Stomach (tissue), 19 donors: ENCODE measurements at places on chromosomes 7 and 10. TPM values are rescaled to one million over a fixed set of nuclear protein-coding genes. Genes with fewer than 3 reads are reported as not detected.

NUP42 gene
- total RNA-seq = 49.6 TPM

SEC61A2 gene
- 14.7 TPM for total RNA-seq

CYP26A1 gene
- total RNA-seq = not detected

CPA2 gene
- 17.1 TPM for total RNA-seq

GSTO2 gene
- total RNA-seq = 5.7 TPM

ANXA11 gene
- 91.4 TPM for total RNA-seq

GSAP gene
- 35.3 TPM for total RNA-seq

AGAP4 gene
- 195 TPM for total RNA-seq

- H3K27me3 ChIP-seq = no peaks in the 10 kb centered on the region
- DNase-seq = no peak
- no peak overlapping the region for H3K4me3 ChIP-seq
- H3K4me1 ChIP-seq = no peaks in the 10 kb centered on the region
- no peaks in the 10 kb centered on the region for H3K36me3 ChIP-seq
- no peak overlapping the region for H3K27ac ChIP-seq
Observed at GRCh38 chr7:52154382-52154781, 837.8 kb upstream of the COBL start.

GRCh38 chr7:151599401-151600227, 79.9 kb upstream of the RHEB start:
- peak; percentile 77 for DNase-seq
- H3K4me3 ChIP-seq = no peak overlapping the region
- no peaks in the 10 kb centered on the region for H3K27me3 ChIP-seq
- H3K36me3 ChIP-seq = peaks cover 14% of the 10 kb centered on the region
- peaks cover 12% of the 10 kb centered on the region for H3K4me1 ChIP-seq

DNA sequence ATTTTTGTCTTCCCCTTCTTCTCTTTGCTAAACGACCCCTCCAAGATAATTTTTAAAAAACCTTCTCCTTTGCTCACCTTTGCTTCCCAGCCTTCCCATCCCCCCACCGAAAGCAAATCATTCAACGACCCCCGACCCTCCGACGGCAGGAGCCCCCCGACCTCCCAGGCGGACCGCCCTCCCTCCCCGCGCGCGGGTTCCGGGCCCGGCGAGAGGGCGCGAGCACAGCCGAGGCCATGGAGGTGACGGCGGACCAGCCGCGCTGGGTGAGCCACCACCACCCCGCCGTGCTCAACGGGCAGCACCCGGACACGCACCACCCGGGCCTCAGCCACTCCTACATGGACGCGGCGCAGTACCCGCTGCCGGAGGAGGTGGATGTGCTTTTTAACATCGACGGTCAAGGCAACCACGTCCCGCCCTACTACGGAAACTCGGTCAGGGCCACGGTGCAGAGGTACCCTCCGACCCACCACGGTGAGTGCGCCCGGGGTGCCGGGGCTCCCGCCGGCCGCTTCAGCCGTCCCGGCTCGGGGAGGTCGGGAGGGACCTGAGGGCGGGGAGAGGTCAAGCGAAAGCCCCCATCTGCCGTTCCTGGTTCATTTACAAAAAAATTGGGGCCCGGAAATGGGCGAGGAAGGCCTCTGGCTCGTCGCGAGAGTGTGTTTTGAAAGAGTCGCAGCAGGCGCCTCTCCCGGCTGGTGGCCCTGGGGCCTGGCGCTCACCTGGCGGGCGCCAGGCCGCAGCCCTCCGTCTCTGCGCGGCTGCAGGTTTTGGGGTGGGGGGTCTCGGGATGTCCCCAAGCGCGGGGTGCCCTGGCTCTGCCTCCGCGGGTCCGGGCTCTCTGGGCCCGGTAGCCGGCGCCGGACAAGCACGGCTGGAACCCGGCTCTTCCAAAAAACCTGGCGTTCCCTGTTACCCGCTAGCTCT, 1.2 kb downstream of the GATA3 start:
- DNase-seq = peak; percentile 51
- H3K27me3 ChIP-seq = peaks cover 69% of the 10 kb centered on the region
- no peaks in the 10 kb centered on the region for H3K36me3 ChIP-seq
- H3K4me1 ChIP-seq = peaks cover 54% of the 10 kb centered on the region
- peak overlapping the region; percentile 44 for H3K27ac ChIP-seq

- no peak for DNase-seq
- H3K36me3 ChIP-seq = peaks cover 50% of the 10 kb centered on the region
- H3K4me3 ChIP-seq = no peak overlapping the region
- peaks cover 49% of the 10 kb centered on the region for H3K4me1 ChIP-seq
- H3K27me3 ChIP-seq = no peaks in the 10 kb centered on the region
Observed at GRCh38 chr10:80506189-80506575, 31.5 kb upstream of the SH2D4B start.

GRCh38 chr10:70267161-70267933, 16.5 kb downstream of the NPFFR1 start:
- no peak overlapping the region for H3K27ac ChIP-seq
- DNase-seq = no peak
- no peaks in the 10 kb centered on the region for H3K27me3 ChIP-seq
- no peaks in the 10 kb centered on the region for H3K4me1 ChIP-seq

- peak overlapping the region; percentile 22 for H3K27ac ChIP-seq
- H3K36me3 ChIP-seq = no peaks in the 10 kb centered on the region
- no peaks in the 10 kb centered on the region for H3K27me3 ChIP-seq
Observed at GRCh38 chr10:114713525-114714090, 55.5 kb upstream of the ABLIM1 start.

DNA sequence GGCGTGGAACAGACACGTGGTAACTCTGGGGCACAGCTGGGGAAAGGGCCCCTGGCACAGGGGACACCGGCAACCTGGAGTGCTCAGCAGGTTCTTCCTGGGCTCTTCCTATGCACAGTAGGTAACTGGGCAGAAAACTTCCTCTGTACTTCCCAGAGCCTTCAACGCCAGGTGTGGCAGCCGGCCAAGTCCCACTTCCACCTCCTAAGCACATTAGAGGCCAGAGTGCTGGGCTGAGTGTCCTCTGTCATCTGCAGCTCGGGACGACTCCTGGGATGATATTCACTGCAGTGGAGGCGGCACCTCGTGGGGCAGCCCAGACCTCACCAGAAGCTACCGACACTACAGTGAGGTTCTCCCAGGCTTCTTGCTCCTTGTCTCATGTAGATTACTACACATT, 114.5 kb downstream of the LARP4B start:
- no peaks in the 10 kb centered on the region for H3K4me1 ChIP-seq
- H3K36me3 ChIP-seq = peaks cover 100% of the 10 kb centered on the region
- H3K4me3 ChIP-seq = no peak overlapping the region
- DNase-seq = no peak
- H3K27me3 ChIP-seq = no peaks in the 10 kb centered on the region
- no peak overlapping the region for H3K27ac ChIP-seq

DNA sequence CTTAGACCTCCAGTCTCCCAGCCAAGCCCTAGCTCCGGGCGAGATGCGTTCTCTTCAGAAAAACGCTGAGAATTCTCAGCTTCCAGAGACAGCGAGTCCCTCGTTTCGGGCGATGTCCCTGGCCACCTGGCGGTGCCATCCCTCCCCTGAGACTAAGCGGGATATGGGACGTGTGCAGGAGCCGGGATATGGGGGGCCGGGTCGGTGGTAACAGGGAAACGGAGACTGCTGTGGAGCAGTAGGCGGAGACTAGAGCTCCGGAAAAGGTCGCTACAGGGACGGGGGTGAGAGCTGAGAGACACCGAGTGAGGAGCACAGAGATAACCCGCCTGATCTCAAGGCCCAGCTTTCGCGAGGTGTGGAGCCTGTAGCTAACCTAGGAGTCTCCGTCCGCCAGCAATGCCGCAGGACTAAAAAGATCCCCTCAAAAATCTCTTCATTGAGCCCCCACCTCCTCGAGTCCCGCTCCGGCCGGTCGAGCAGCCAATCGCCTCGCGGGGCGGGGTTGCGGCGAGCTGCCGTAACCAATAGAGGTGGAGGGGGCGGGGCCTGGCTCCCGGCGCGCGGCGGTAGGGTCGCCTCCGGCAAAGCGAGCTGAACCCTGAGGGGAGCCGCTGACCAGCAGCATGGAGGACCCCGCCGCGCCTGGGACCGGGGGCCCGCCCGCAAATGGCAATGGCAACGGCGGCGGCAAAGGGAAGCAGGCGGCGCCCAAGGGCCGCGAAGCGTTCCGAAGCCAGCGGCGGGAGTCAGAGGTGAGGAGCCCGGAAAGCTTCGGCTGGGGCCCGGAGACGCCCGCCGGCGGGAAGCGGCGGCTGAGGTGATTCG, at the start of gene STRIP2:
Gene STRIP2, plus strand, starts transcription at position 586 of the 828 bp plus-strand sequence. Its CDS starts 41 bp downstream, at position 627.
- peaks cover 15% of the 10 kb centered on the region for H3K4me1 ChIP-seq
- H3K4me3 ChIP-seq = peak within 1 kb of the TSS; percentile 68
- H3K36me3 ChIP-seq = peaks cover 6% of the 10 kb centered on the region
- DNase-seq = peak; percentile 91

GRCh38 chr7:28759475-28759971, 198.6 kb downstream of the TRIL start:
- DNase-seq = peak; percentile 42
- H3K27ac ChIP-seq = no peak overlapping the region
- no peaks in the 10 kb centered on the region for H3K36me3 ChIP-seq

GRCh38 chr10:19623321-19623720, 192.9 kb upstream of the PLXDC2 start:
- no peak overlapping the region for H3K27ac ChIP-seq
- DNase-seq = no peak
- H3K4me1 ChIP-seq = no peaks in the 10 kb centered on the region

DNA sequence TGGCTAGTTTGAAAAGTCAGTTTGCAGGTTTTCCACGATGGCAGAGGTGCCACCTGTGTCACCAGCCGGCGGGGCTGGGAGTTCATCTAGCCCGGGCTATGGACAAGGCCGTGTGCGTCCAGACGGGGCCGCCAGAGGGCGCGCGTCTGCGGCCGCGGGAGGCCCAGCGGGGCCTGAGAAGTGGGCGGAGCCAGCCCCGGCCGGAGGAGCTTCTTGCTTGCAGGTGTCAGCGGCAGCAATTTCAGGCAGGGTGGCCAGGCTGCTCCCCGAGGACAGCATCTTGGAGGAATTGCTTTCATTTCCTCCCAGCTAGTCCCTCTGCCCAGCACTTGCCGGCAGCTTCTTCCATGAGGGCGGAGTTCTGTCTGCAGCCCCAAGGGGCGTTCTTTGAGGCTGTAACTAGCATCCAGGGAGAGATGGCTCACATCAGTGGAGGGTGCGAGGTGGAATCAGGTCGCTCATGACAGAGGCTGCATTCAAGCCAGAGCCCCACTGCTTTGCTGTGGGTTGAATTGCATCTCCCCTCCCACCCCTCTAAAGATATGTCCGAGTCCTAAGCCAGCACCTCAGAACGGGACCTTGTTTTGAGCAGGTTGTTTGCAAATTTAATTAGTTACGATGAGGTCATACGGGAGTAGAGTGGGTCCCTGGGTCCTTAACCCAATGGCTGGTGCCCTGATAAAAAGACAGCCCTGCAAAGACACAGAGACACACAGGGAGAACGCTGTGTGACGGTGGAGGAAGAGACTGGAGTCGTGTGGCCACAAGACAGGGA, 85.9 kb upstream of the MKI67 start:
- no peaks in the 10 kb centered on the region for H3K36me3 ChIP-seq
- H3K4me3 ChIP-seq = peak overlapping the region; percentile 28
- H3K27me3 ChIP-seq = no peaks in the 10 kb centered on the region
- DNase-seq = peak; percentile 96
- H3K4me1 ChIP-seq = peaks cover 4% of the 10 kb centered on the region

DNA sequence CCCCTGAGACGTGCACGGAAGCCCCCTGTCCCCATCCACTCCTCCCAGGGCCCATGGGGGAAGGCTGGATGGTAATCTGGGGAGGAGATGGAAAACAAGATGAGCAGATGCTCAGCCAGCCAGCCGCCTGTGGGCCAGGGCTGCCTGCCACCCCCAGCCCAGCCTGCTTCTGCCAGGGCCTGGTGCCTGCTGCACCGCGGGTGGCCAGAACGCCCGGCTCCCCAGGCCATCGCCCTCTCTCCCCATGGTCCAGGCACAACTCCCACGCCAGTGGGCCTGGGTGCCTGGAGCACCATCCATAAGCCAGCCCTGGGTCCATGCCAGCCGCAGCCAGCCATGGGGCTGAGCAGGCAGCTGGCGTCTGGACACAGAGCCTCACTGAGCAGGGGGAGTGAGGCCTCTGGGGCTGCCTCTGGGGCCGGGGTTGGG, 57.2 kb upstream of the ELN start:
- no peak overlapping the region for H3K27ac ChIP-seq
- peak; percentile 58 for DNase-seq
- H3K36me3 ChIP-seq = no peaks in the 10 kb centered on the region
- H3K4me3 ChIP-seq = no peak overlapping the region
- H3K4me1 ChIP-seq = peaks cover 5% of the 10 kb centered on the region
